ENCODE measurements at places on chromosomes 3 and 15.
A peak's percentile ranks its signal among the peaks of the same experiment; 100 is the strongest.

DNA sequence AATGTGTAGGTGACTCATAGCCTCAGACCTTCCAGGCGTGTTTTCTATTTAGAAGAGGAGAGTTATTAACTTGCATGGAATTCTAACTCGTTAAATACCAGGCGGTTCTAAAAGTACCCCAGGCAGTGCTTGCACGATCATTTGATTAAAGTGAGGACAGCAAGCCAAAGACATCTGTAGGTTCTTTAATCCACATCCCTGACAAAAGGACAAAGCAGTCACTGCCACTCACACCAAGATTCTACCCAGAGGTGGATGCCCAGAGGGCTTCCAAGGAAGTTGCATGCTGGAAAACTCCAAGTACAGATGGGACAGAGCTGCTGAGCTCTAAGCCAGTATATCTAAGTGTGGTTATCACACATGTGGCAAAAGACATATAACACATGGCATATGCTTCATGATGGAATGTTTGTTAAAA, 372.1 kb downstream of the ROBO2 start:
- DNase-seq = no peak

GRCh38 chr3:196555295-196555694, 13.1 kb downstream of the WDR53 start:
- DNase-seq = no peak

DNA sequence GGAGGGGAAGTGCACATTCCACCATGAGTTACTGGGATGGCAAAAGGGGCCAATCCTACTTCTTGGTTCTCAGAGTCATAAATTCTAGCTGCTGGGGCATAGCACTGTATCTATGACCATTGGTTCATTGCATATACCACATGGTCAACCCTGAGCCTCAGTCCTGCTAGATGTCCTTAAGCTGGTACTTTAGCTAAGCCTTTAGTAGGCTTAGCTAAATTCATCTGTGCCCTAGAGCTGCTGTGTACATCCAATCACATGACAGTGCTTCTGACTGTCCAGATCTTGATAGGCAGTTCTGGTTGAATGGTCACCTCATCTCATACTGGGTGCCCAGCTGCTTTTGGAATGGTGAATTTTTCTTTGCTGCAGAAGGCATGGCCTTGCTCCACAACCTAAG, 8.2 kb downstream of the NDUFB4 start:
- DNase-seq = no peak

- DNase-seq = no peak
Measured at GRCh38 chr3:41198526-41198925, 779 bp upstream of the CTNNB1 start.

DNA sequence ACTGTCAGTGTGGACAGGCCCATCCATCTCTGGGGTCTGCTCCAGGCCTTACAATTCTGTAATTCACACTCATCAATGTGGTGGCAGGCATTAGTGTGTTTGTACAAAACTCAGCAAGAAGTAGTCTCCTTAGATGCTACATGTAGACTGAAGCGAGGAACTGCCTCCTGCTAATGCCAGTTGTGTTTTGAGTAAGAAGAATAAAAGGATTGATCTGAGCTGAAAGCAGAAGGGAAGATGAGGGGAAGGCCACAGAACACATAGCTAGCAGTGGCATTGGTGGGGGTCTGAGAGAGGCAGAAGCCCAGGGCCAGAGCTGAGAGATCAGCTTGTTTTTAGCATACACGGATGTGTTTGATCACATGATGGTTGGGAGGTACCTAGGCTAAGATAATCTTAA, 144.1 kb downstream of the TIGIT start:
- no peak for DNase-seq

- no peak for DNase-seq
Measured at GRCh38 chr15:23074684-23075083, 35.3 kb upstream of the TUBGCP5 start.

GRCh38 chr3:83035704-83036010, 1274.2 kb upstream of the GBE1 start:
- DNase-seq = no peak

DNA sequence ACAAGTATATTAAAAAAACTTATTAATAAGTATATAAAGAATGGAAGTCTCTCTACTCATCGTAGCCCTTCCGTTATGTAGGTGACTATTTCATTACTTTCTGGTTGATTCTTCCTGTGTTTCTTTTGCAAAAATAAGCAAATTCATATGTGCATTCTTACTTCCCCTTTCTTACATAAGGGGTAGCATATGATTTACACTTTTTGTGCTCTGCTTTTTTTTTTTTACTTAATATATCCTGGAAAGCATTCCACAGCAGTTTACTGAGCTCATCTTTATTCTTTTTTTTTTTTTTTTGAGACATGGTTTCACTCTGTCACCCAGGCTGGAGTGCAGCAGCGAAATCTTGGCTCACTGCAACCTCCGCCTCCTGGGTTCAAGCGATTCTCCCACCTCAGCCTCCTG, 12.9 kb downstream of the SCAMP5 start:
- no peak for DNase-seq

GRCh38 chr15:42736178-42736792, 643 bp downstream of the CDAN1 start:
- no peak for DNase-seq

DNA sequence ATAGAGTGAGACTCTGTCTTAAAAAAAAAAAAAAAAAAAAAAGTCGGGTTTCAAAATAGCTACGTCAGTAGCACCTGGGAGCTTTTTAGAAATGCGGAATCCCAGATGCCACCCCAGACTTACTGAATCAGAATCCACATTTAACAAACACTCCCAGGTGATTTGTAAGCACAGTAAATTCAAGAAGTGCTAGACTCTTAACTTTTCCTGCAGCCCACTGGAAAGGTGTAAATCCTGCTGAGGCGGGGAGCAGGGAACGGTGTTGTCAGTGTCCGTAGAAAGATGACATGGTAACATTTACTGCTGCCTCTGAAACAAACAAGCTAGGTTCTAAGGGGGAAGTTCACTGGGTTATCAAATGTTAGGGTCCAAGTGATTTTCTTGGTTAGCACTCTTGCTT, 2.4 kb upstream of the AKAP13 start:
- DNase-seq = no peak

GRCh38 chr3:40844896-40845295, 320.1 kb downstream of the ZNF621 start:
- no peak for DNase-seq

GRCh38 chr15:33526532-33526931, 215.8 kb downstream of the RYR3 start:
- no peak for DNase-seq

DNA sequence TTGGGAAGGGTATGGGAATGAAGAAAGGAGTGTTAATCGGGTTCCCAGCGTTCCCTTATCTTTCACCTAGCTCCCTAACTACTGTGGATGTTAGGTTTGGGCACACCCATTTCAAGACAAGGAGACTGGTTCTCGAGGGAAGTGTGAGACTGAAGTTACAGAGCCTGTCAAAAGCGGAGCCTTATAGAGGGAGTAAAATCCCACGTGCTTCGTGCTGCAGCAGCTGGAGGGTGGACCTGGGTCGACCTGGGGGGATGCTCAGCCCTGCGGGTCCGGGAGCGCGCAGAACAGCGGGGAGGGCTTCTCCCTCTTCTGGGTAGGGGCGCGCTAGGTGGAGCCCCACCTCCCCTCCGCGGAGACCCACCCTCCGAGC, 314 bp upstream of the TMED3 start:
- peak; percentile 26 for DNase-seq

DNA sequence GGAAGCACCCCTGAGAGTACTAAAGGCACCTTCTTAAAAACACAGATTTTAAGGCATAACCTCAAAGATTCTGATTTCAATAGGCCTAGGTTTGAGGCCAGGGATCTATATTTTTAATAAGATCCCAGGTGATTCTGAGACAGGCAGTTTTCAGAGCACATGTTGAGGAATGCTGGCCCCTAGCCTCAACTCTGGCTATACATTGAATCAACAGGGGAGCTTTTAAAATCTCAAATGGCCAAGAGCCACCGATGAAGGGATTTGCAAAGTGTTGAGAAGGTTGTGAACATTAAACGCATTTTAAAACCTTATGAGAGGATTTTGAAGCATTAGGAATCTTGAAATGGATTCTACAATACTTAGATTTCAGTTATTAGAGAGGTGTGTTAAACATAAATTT, 268.8 kb upstream of the ARHGEF26 start:
- DNase-seq = no peak

DNA sequence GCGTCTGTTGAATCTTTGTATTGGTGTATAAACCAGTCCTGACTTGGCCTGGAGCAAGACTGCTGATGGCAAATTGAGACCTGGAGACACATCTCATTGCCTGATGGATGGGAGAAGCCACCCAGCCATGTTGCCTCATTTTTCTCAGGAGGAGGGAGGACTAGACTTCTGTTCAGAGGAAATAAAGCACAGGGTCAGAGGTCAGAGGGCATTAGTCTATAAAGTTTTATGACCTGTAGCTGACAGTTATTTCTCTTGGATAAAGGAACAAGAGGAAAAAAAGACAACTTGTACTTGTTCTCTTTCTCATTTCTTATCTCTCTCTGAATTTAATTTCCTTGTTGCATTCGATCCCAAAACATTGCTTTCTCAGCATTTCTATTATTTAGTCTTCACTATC, 775.9 kb downstream of the SQOR start:
- no peak for DNase-seq

- no peak for DNase-seq
Measured at GRCh38 chr3:187667526-187667925, 2.7 kb downstream of the SST start.

DNA sequence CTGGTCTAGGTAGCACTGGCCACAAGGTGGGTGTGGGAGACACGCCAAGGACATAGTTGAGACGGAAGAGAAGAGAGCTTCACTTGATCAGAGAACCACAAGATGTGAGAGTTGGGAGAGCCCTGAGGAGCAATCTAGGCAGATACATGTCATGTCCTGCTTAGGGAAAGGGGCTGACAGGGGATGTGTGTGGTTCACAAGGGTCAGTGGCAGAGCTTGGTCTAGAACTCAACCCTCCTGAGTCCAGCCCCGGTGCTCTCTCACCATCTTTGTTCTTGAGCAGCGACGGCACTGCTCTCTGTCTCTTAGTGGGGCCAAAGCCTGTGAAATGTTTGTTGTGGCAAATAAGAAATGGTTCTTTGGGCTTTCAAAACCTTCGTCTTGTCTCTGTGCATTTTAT, 243.5 kb upstream of the ROPN1 start:
- no peak for DNase-seq

- no peak for DNase-seq
Measured at GRCh38 chr3:128532012-128532983, 39.3 kb upstream of the GATA2 start.

GRCh38 chr3:126208606-126209256, 28.3 kb upstream of the ALDH1L1 start:
- peak; percentile 94 for DNase-seq

DNA sequence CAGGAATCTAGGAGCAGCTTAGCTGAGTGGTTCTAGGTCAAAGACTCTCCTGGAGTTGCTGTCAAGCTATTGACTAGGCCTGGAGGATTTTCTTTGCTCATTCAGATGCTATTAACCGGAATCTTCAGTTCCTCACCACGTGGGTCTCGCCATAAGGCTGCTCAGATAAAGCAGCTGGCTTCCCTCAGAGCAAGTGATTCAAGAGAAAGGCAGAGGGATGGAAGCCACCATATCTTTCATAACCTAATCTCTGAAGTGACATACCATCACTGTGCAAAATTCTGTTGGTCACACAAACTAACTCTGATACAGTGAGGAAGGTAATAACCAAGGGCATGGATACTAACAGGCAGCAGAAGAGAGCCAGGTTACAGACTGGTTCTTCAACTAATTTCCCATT, 72.7 kb upstream of the FLNB start:
- DNase-seq = no peak

DNA sequence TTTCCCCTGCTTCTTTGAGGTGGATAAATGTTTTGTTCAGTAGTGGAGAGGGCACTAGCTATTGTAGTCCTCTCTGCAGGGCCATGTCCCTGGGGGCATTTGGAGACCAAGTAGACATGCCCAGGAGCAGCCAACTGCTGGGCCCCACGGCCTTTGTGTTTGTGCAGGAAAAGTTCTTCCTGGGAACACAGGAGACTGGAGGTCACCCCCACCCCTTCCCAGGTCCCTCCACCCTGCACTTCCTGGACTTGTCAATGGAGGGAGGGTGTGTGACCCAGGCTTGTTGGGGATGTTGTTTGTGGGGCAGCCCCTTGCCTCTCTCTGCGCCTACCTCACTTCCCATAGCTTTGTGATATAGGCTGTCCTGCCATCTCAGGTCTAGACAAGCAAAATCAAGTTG, 317.0 kb upstream of the LRRFIP2 start:
- DNase-seq = no peak

GRCh38 chr3:112973325-112974177, 1.4 kb downstream of the CD200R1 start:
- DNase-seq = no peak

Data from LHCN-M2 (cell line).